Cerebellar nuclear complex (tissue), 1 donor: ENCODE measurements at places on chromosomes 3 and 15.

DNA sequence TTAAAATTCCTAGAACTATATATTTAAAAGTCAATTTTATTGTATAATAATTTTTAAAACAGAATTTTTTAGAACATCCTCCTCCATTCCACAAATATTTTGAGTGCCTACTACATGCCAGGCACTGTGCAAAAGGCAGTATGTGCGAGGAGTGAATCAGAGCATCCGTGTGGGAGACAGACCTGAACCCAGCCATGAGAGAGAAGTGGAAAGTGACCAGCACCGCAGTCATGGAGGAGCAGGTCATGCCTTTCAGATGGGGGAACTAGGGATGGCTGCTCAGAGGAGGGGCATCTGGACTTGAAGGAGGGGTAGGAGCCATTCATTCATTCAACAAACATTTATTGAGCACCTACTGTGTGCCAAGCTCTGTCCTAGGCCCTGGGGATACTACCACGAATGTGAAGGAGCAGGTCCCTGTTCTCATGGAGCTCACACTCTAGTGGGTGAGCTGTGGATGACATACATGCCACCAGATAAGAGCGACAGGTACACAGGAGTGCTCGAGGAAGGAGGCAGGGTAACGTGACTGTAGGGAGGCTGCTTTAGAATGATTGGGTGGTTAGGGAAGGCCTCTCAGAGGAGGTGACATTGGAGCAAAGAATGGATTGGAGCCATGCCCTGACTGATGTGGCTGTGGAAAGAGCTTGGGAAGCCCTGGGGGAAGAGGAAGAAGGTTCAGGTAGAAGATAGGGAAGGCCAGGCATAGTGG, 3.1 kb upstream of the CHRNA3 start:
- no peak for DNase-seq

GRCh38 chr3:114299421-114299820, 5.6 kb downstream of the TIGIT start:
- DNase-seq = no peak

- DNase-seq = no peak
These were observed 48.7 kb upstream of the COL6A6 start for GRCh38 chr3:130468311-130468710.

GRCh38 chr3:117488983-117489382, 779.4 kb downstream of the TUSC7 start:
- no peak for DNase-seq

GRCh38 chr3:111585217-111585616, 9.9 kb downstream of the ZBED2 start:
- DNase-seq = no peak

DNA sequence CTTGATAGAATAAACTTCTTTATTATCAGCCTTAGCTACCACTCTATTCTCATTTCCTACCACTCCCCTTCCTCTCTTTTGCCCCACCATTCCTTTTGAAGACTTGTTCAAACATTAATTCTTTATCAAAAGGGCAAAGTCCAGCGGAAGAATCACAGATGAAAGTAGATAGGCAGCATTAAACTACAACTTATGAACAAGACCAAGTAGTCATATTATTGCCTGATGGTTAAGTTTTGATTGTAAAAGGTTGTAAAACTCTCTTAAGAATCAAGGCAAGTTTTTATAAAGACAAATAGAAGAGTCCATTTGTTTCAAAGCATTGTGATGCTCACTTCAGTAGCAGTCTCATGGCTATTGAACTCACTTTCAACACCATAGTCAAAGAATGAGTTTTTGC, 22.4 kb upstream of the TGFBR2 start:
- DNase-seq = no peak

- DNase-seq = no peak
These were observed 520 bp downstream of the ZNF654 start for GRCh38 chr3:88059380-88060170.

- no peak for DNase-seq
These were observed 55.0 kb upstream of the NPHP3 start for GRCh38 chr3:132777171-132777570.
